ENCODE measurements at places on chromosomes 2 and 18.

- no peak for DNase-seq
These were observed 391.1 kb downstream of the ALK start for GRCh38 chr2:29530281-29530680.

GRCh38 chr18:4106407-4107033 lies 348.6 kb downstream of the DLGAP1 start:
- DNase-seq, result no peak

DNA sequence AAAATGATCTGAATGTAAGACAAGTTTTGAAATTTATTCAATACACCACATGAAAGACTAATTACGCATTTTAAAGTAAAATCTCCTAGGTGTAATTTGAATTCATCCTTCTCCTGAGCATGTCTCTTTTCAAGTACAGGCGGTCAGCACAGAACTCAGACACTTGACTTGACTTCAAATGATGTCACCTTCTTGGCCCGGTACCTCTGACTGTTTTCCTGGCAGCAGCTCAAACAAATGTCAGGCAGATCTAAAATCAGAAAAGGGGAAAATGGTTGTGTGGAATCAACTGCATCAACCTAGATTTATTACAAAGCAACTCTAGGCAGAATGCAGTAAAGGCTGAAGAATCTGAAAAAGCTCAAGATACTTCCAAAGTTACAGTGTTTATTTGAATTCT lies 11.4 kb upstream of the PROKR1 start:
- DNase-seq, result no peak

GRCh38 chr2:45743531-45744396 lies 92.3 kb downstream of the PRKCE start:
- no peak for DNase-seq

- no peak for DNase-seq
These were observed 185.4 kb upstream of the TANK start for GRCh38 chr2:160974803-160975202.

- DNase-seq, result no peak
These were observed 11.6 kb downstream of the RAMP1 start for GRCh38 chr2:237870754-237871651.

- DNase-seq, result no peak
These were observed 176.3 kb downstream of the TWIST2 start for GRCh38 chr2:239024226-239024625.

- no peak for DNase-seq
These were observed 1.0 kb downstream of the DNPEP start for GRCh38 chr2:219386532-219387280.

DNA sequence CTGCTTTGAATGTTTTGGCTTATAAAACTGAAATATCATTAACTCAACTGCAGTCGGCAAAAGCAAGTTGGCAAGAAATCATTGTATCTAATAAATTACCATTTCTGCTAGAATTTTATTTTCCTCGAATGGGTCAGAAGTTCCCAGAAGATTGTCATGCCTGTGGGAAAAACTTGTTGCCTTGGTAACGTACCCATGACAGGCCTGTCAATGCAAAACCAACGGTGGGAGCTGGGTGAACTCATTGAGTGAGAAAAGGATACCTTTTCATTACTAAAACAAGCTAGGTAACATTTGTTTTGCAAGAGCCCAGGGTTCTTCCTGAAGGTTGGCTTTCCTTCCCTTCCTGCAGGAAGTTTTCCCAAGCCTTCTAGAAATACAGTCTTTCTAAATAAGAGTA lies 9.5 kb downstream of the PLB1 start:
- DNase-seq, result no peak

GRCh38 chr2:202588647-202589581 lies 45.9 kb upstream of the FAM117B start:
- peak; percentile 3 for DNase-seq

DNA sequence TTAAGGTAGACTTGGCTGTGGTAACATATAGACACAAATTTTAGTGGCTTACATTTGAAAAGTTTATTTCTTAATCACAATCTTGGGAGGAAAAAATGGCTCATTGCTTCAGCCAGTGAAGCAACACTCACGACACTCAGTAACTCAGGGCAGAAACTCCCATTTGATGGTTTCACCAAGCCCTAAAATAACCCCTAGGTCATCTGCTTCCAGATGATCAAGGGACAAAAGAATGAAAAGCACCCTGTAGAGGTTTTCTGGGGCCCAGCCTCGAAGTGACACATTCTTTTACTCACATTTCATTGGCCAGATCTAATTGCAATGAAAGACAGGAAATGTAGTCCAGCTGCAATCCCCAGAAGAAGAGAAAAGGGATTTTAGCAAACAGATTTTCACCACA lies 275.9 kb downstream of the TMX3 start:
- no peak for DNase-seq

- no peak for DNase-seq
These were observed 22.7 kb downstream of the MTHFD2 start for GRCh38 chr2:74221091-74221490.

- no peak for DNase-seq
These were observed 392.2 kb downstream of the ZEB2 start for GRCh38 chr2:144127693-144128092.

- no peak for DNase-seq
These were observed 35.4 kb upstream of the EN1 start for GRCh38 chr2:118882693-118883336.

DNA sequence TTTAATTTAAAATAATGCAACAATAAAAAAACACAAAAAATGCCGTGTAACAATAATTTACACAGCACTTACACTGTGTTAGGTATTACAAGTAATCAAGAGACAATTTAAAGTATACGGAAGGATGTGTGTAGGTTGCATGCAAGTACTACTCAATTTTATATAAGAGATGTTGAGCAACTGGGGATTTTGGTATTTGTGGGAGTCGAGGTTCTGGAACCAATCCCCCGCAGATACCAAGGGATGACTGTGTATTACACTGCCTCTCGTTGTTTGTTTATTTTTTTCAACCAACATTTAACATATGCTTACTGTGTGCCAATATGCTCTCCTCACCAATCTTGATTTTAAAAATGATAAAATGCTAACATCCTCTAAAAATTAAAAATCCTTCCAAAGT lies 24.8 kb downstream of the MAP3K2 start:
- no peak for DNase-seq

GRCh38 chr18:51390702-51391101 lies 193.2 kb upstream of the MEX3C start:
- no peak for DNase-seq

GRCh38 chr2:31216734-31217133 lies 581 bp downstream of the CAPN14 start:
- no peak for DNase-seq

- DNase-seq, result no peak
These were observed 125.8 kb downstream of the TANC1 start for GRCh38 chr2:159094173-159094737.

- no peak for DNase-seq
These were observed 11.8 kb upstream of the KCMF1 start for GRCh38 chr2:84959095-84959565.

- no peak for DNase-seq
These were observed 19.2 kb downstream of the DAW1 start for GRCh38 chr2:227890495-227891079.

DNA sequence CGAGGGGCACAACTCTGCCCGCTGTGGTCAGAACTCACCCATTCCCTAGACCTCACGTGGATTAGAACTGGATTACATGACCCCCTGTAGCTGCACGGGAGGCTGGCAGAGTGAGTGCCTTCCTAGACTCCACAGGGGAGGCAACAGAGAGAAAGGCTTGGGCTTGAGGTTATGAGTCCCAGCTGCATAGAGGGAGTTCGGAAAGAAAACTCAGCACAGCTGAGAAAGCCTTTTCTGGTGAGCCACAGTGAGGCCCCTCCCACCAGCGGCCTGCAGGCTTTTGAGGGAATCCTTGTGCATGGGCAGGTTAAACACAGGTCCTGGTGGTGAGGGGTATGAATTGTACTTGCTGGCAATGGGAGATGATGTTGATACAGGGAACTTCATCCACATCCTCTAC lies 217.3 kb downstream of the FHOD3 start:
- no peak for DNase-seq

DNA sequence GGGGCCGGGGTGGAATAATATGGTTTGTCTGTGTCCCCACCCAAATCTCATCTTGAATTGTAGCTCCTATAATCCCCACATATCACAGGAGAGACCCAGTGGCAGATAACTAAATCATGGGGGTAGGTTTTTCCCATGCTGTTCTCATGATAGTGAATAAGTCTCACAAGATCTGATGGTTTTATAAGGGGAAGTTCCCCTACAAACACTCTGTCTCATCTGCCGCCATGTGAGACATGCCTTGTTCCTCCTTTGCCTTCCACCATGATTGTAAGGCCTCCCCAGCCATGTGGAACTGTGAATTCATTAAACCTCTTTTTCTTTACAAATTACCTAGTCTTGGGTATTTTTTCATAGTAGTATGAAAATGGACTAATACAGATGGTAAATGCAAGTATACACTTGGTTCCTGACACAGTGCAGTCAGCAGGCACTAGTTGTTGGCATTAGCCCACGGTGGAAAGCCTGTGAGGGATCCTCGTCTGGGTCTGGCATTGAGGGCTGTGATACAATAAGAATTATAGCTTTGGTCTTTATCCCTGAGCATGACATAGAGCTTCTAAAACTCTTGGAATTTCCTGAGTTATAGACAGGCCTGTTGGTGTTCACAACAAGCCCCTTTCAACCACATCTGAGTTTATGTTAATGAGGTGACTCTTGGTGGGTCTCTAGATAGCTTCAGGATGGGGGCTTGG lies 135.8 kb downstream of the CABLES1 start:
- DNase-seq, result no peak

GRCh38 chr2:202408546-202409140 lies 32.5 kb downstream of the BMPR2 start:
- DNase-seq, result no peak

DNA sequence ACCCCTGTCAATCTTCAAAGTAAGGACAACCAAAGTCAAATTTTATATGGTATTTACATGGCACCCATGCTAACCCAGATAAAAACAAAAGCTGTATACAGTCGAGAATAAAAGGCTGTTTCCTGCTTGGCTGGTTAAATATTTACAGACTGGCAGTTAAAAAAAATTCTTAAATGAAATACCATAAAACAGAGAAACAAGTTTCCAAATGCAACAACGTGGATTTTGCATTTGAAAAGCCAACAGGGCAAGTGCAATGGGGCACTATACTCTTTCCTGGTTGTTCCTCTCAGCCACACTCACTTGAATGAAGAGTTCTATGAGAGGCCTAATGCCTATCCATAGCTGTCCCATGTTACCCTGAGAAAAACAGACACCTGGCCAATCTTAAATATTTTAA lies 6.1 kb upstream of the NR4A2 start:
- DNase-seq, result no peak
